ENCODE measurements at places on chromosomes 3 and 15. TPM values are rescaled to one million over a fixed set of nuclear protein-coding genes. Genes with fewer than 3 reads are reported as not detected.

- no peak for DNase-seq
- no peaks in the 10 kb centered on the region for H3K4me1 ChIP-seq
- peaks cover 16% of the 10 kb centered on the region for H3K27me3 ChIP-seq
- H3K4me3 ChIP-seq = no peak overlapping the region
- no peak overlapping the region for H3K27ac ChIP-seq
These were observed 24.1 kb downstream of the SV2B start for GRCh38 chr15:91124132-91124531.

GRCh38 chr3:14802381-14802731 is 16.4 kb upstream of the FGD5 start:
- H3K27ac ChIP-seq = no peak overlapping the region
- no peaks in the 10 kb centered on the region for H3K27me3 ChIP-seq
- no peak for DNase-seq
- H3K36me3 ChIP-seq = no peaks in the 10 kb centered on the region
- H3K4me3 ChIP-seq = no peak overlapping the region

- H3K27me3 ChIP-seq = no peaks in the 10 kb centered on the region
- no peaks in the 10 kb centered on the region for H3K4me1 ChIP-seq
- no peak for DNase-seq
- H3K27ac ChIP-seq = no peak overlapping the region
- H3K36me3 ChIP-seq = no peaks in the 10 kb centered on the region
These were observed 56.4 kb downstream of the CRYGS start for GRCh38 chr3:186487819-186488218.

DNA sequence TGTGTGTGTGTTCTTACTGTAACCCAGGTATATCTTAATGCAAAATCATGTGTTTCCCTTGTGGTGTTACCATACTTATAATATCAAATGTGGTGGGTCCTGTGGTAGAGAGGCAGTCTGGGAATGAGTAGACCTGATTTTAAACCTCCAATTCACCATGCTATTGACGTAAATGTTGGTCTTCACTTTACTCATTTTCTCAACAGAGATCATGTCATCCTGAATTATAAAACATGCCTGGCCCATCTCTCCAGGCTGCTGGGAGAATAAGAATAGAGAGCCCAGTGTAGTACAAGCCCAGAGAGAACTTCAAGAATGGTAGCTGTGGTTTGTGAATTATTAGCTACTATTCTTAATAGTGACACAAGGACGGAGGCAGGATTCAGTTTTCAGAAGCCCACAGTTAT is 88.1 kb downstream of the MBNL1 start:
- no peak overlapping the region for H3K4me3 ChIP-seq
- H3K4me1 ChIP-seq = peaks cover 31% of the 10 kb centered on the region
- no peaks in the 10 kb centered on the region for H3K36me3 ChIP-seq
- no peak overlapping the region for H3K27ac ChIP-seq

SLC12A1 gene
- total RNA-seq = not detected

GOLGA8Q gene
- total RNA-seq = not detected

GHSR gene
- total RNA-seq = not detected

TUSC7 gene
- total RNA-seq = not detected

All from lower lobe of right lung (tissue), 2 donors.